ENCODE measurements at places on chromosomes 3 and 15.

- DNase-seq: no peak
These were observed 52.1 kb upstream of the TGFBR2 start for GRCh38 chr3:30554317-30554690.

DNA sequence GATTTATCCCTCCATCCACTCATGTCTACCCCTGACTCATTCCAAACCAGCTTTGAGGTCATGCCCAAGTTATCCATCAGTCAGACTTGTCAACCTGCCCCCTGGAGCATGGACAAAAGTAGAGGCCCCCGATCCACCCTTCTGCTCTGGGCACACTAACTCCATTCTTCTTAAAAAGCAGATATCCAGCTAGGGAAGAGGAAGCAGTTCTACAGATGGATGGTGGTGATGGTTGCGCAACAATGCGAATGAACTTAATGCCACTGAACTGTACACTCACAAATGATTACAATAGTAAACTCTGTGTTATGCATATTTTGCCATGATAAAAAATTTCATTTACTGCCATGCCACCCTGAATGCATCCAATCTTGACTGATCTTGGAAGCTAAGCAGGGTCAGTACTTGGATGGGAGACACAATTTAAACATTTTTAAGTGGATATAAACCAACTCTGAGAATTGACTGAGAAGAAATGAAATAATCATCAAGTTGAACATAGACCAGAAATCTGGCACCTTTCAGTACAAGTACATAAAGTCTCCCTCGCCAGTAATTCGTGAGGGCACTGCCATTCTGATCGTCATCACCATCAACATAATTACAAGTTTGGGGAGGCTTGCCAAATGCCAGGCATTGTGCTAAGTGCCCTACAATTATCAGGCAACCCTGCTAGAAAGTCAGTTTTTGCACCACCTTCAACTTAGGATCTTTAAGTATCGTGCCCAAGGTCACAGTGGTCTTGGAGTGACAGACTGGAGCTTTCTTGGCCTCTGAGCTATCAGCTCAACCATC is 124.8 kb downstream of the ATP10A start:
- no peak for DNase-seq

DNA sequence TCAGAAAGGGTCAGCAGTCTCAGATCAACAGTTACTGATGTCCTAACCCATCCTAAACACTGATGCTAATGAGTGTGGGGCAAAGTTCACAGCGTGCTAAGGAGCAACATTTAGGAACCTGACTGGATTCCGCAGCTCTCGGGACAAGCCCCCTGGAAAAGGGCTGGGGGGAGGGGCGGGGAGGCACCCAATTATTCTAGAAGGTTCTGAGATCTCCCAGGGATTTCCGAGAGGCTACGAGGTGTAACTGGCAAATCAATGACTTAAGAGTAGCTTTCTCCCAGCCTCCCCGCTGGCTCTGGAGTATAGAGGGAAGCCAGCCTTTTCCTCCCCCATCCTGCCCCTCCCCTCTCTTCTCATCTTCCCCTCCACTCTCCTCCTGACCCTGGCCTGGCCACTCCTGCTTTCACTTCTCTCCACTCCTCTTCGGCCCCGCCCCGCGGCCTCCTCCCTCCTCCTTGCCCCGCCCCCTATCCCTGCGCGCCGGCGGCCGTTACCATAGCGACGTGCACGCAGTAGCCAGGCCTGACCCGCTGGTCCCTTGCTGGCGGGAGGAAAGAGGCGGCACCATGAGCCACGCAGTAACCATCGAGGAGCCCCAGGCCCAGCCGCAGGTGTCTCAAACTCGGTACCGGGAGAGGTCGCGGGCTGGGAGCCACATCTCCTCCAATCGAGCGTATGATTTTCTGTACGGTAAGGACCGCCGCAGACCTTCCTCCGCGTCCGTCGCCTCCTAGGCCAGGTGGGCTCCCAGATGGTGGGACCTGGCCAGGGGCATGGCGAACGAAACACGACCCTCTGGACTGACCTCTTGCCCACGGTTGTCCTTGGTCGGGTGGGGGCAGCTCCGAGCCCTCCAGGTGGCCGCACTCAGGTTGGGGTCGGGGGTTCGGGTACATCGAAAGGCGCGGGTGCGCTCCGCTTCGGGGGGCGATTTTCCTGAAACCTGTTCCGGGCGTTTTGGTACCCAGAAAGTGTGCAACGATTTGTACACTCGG is at the start of gene CFAP91:
CFAP91 (plus strand) TSS at position 493 of the 998 bp plus-strand sequence; CDS start at position 570, 77 bp downstream.
- peak; percentile 97 for DNase-seq

DNA sequence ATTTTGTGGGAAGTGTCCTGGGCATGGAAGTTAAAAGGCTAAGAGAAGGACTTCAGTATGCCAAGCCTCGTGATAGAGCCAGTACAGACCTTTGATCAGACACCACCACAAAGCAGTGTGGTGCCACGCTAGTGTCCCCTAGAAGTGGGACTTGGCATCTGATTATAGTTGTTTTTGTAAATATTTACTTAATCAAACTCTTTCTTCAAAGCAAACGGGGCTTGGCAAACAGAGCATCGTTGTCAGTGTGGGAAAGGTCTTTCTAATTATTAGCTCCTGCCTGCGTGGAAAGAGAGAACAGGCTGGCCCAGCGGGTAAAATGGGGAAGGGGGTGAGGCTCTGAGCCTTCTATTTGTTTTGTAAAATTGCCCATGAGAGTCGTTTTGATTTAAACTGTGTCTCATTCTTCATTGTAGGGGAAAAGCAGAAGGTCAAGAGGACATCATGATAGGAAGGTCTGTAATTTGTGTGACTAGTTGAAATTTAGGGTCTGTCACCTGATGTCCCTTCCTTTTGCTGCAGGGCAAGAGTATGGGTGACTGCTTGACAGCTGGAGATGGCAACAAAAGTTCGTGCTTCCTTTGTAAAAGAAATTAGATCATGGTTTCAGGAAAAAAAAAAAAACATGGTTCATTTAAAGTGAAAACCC is 105.0 kb downstream of the IQCH start:
- no peak for DNase-seq

- no peak for DNase-seq
These were observed 26.7 kb downstream of the PIAS1 start for GRCh38 chr15:68080783-68081182.
